ENCODE measurements at places on chromosomes 6 and 20.

DNA sequence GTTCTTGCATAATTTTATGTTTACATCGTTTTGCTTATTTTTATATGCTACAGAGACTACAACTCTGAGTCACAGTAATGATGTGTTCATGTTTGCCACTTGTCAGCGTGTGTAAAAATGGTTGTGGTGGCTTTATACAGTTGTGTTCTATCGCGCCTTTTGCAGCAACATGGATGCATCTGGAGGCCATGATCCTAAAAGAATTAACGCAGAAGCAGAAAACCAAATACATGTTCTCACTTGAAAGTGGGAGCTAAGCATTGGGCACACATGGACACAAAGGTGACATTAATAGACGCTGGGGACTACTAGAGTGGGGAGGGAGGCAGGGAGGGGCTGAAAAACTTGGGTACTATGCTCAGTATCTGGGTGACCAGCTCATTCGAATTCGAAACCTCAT lies 996 bp upstream of the SEC23B start:
- DNase-seq = no peak

DNA sequence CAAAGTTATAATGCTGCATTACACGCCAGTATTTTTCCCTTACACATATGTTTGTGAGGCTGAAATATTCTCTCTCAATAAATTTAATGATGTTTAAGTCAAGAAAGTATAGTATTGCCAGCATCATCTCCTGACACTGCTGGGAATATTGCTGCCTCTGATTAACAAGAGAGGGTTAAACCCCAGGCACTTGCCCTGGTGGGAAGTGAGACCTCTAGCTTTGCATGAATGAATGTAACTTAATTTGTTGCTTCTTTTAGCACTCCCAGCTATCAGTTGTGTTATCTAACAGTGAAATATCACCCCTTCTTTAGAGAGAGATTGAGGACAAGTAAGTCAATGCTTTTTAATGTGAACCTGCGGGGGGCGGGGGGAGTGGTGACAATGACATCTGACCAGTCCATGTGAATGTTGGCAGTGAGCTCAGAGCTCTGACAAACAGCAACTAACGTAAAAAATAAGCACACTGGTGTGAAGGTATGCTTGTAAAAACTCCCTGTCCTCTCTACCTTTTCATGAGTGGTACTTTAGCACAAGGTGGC lies 9.8 kb downstream of the FOXA2 start:
- no peak for DNase-seq

DNA sequence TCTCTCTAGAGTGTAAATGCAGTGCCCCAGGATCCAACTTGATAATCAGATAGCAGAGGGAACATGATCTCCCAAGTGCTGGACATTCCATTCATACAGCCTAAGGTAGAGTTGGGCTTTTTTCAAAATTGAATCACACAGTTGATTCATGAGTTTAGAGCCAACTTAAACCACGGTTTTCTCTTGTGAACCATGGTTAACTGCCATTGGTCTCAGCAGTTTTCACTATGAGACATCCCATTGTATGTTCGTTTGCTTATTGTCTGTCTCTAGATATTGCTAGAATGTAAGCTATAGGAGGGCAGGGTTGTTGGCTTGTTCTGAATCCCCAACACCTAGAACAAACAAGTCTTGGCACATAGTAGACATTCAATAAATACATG lies 37.2 kb upstream of the TAF8 start:
- no peak for DNase-seq

DNA sequence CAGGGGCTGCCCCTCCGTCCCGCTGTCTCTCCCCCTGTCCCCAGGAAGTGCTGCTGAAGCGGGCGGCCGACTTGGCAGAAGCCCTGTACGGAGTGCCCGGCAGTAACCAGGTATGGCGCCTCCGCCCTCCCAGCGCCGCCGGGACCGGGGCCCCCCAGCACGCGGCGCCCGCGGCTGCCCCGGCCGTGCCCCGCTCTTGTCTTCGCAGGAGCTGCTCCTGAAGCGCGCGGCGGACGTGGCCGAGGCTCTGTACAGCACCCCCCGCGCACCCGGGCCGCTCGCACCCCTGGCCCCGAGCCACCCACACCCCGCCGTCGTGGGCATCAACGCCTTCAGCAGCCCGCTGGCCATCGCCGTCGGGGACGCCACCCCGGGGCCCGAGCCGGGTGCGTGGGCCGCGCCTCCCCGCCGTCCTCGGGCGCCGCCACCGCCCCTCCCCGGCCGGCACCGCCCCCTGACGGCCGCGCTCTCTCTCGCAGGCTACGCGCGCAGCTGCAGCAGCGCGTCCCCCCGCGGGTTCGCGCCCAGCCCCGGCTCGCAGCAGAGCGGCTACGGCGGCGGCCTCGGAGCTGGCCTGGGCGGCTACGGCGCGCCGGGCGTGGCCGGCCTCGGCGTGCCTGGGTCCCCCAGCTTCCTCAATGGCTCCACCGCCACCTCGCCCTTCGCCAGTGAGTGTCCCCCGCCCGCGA lies 48.4 kb downstream of the CPXM1 start:
- peak; percentile 20 for DNase-seq

GRCh38 chr6:77415706-77416105 lies 47.6 kb downstream of the HTR1B start:
- DNase-seq = no peak

DNA sequence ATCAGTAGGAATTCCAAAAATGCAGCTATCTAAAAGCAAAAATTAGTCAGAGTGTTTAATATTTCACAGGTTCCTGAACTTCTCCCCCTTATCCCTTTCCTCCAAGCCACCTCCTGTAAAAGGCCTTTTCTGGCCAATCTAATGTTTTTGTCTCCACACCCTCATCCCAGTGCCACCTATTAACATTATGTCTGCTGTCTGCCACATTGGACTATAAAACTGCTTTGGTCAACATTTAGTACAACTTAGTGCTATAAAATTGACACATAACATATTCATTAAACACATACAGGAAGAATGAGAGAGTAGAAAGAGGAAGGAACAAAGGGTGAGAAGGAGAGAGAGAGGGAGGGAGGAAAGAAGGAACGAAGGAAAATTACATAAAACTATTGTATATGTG lies 47.7 kb downstream of the MMUT start:
- DNase-seq = no peak

- no peak for DNase-seq
These were observed 12.0 kb upstream of the PTPN1 start for GRCh38 chr20:50498071-50498776.

DNA sequence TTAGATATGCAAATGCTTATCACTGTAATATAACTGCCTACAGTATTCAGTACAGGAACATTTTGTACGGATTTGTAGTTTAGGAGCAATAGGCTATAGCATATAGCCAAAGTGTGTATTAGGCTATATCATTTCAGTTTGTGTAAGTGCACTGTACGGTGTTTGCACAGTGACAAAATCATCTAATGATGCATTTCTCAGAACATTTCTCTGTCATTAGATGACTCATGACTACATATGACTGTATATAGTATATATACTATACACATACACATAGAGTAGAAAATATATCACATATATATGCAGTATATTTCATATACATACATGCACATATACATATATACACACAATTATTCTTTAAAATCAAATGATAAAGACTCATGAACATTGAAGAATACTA lies 158.4 kb downstream of the PTCHD4 start:
- DNase-seq = no peak

GRCh38 chr6:163543321-163543720 lies 128.8 kb downstream of the QKI start:
- DNase-seq = no peak

- DNase-seq = no peak
These were observed 176.9 kb upstream of the SUPT3H start for GRCh38 chr6:45554591-45554990.

DNA sequence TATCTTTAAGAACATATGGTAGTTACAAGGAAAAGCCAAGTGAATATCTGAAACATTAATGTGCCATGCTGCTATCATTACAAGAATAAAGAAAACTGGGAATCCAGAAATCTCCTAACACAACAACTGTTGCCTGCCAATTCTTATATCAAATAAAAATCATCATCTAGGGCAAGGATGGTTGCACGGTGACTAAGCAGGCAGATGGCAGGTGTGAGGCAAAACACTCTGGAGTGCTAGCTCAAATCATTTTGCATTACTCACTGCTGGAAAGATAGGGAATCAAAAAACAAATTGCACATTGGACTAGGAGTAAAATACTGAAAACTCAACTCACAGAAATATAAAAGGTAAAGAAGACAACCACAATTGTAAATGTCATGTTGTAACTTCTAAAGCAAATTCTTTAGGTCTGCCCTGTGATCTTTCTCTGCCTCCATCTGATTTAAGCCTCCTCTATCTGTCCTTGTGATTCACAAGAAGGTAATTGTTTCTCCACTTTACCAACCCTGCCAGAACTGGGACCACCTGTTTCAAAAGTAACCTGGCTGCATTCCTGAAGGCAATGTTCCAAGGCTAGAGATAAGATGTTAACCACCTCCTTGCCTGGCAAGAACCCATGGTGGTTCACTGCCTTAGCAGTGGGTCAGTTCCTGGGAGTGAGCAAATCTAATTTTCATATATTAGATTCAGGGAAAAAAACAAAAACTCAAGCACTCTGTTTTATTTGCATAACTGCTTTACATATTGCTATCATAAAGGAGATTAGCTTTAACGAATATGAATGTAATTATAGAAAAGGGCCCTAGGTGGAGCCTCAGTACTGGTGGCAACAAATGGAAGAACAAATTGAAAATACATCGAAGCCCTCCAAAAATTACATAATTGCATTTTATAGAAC lies 33.1 kb upstream of the LCA5 start:
- peak; percentile 60 for DNase-seq

- peak; percentile 96 for DNase-seq
These were observed 17.4 kb upstream of the AVP start for GRCh38 chr20:3101737-3102574.

- no peak for DNase-seq
These were observed 41.0 kb upstream of the PDE7B start for GRCh38 chr6:135810486-135810885.
